ENCODE measurements at places on chromosomes 1 and 21.

DNA sequence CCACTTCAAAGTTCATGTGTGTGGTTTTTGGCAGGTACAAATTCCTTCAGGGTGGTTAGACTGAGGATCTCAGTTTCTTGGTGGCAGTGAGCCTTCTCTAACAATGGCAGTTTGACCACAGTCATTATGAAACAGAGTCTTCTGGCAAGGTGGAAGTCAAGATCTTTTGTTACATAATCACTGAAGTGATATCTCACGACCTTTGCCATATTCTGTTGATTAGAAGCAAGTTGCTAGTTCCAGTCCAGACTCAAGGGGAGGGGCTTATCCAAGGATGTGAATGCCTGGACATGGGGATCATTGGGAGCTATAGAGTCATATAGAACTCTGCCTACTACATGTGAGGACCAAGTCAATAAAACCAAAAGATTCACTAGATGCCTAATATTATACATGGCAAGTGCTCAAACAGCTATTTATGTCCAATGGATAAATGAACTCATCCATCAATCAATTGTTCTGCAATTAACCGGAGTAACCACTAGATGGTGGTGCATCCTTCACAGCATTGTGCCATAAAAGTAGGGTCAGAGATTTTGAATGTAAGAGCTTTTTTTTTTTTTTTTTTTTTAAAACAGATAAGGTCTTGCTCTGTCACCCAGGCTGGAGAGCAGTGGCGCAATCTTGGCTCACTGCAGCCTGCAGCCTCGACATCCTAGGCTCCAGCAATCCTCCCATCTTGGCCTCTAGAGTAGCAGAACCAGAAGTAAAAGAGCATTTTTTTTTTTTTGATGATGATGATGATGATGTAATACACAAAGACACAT, 131.9 kb downstream of the CRB1 start:
- DNase-seq, result no peak

- no peak for DNase-seq
Measured at GRCh38 chr1:239868058-239868832, 223.4 kb upstream of the FMN2 start.

- DNase-seq, result no peak
Measured at GRCh38 chr1:74592580-74593355, 80.4 kb upstream of the LRRC53 start.

DNA sequence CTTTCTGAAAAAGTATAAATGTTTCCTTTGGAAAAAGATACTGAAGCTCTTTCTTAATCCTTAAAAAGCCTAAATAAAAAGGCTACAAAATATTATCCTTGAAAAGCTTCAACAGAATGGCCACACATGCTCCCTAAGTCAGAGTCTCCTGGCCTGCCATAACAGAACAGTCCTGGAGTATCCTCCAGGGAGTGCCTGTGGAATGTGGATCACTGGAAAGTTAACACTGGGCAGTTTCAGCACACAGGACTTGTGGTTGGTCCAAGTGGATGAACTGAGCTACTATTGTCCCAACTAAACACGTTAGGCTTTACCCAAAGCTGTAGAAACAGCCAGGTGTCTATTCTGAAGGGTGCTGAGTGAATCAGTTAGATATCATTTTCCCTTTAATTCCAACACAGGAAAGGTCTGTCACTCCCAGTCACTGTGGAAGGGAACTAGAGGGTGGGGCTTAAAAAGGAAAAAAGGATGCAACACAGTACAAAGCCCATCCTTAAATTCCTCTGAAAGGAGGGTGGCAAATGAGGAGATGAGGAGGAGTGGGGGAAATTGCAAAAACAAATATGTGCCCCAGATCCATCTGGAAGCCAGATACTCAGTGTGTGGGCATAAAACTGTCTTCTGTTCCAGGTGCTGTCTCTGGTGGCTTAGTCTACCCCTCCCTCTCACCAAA, 196.3 kb upstream of the SPAG17 start:
- DNase-seq, result no peak

DNA sequence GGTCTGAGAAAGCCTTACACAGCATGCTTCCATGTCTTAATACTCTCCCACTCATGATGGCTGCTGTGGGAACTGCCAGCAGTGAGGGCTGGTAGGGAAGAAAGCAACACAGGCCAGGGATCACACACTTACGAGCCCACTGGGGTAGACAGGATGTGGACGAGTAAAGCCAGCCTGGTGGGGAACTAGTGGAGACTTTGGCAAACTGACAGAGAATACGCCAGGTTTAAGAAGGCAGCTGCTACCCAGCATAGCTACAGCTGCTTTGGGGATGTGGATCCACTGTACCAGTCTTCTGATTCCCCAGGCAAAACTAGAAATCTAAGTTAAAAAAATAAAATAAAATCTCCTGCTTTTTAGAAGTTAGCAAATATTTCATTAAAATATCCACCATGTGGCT, 664.0 kb downstream of the SMYD3 start:
- no peak for DNase-seq

DNA sequence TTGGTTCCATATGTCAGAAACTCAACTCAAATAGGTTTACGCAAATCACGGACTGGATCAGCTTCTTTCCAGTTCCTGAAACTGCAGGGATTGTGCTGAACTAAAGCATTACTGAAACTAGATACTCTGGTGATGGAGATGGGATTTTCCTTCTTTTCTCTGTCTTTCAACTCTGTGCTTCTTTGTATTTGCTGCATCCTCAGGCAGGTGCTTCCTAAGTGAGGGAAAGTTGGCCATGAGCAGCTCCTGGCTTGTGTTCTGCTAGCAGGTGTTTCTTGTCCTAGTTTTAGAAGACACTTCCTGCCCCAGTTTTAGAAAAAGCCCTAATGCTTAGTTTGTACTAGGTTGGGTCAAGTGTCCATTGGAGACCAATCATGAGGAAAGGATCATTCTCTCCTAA, 86.7 kb upstream of the USP24 start:
- DNase-seq, result no peak

DNA sequence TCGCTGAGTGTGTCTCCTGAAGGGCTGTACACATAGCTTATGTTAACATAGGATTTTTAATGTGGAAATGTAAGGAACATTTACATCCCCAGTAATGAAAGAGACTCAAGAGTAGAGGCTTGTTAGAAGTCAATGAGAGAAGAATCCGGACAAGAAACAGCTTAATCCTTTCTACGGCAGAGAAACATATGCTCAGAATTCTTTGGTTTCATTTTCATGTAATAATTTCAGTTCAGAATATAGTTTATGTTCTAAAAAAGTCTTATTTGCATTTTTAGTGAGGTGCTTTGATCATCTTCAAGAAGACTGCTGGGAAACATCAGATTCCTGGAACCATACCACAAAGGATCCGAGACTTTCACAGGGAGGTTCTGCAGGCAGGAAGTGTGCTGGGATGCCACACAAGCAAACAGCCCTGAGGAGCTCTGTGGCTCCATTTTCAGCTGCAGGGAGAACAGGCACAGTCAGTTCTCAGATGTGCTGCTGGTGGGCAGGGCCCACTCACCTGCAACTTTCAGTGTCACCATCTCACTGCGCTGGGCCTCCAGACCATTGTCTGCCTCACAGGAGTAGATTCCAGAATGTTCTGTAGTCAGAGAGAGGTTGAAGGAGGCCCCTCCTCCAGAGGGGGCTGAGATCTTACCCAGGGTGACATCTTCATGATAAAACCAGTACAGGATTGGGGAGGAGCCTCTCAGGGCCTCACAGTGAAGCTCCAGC, 28.4 kb downstream of the FCRL5 start:
- DNase-seq, result no peak

GRCh38 chr21:41769933-41770332, 3.1 kb upstream of the RIPK4 start:
- no peak for DNase-seq

GRCh38 chr1:193036337-193037047, 22.7 kb downstream of the UCHL5 start:
- no peak for DNase-seq

- DNase-seq, result no peak
Measured at GRCh38 chr1:21267191-21268077, 22.8 kb downstream of the ECE1 start.

DNA sequence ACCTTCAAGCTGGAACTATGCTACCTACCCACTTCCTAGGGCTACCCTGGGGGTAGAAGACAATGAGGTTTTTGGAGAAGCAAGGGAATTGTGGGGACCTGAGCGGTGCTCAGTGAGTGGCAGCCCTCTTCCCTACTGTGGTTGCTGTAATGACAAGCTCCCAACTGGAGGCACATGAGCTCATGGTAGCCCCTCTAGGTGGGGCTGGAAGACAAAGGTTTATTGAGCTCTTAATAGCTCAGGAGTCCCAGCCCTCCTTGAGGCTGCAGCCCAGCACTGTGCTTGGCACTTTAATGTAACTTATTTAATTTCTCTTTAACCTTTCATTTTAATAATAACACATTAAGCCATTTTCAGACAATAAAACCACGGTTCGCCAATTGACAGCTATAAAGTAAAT, 528.9 kb downstream of the OMA1 start:
- DNase-seq, result no peak

GRCh38 chr1:54347955-54348699, 58.1 kb downstream of the SSBP3 start:
- DNase-seq, result no peak

GRCh38 chr21:42263591-42264131, 44.7 kb downstream of the ABCG1 start:
- no peak for DNase-seq

GRCh38 chr1:180173952-180174351, 19.3 kb downstream of the QSOX1 start:
- no peak for DNase-seq

DNA sequence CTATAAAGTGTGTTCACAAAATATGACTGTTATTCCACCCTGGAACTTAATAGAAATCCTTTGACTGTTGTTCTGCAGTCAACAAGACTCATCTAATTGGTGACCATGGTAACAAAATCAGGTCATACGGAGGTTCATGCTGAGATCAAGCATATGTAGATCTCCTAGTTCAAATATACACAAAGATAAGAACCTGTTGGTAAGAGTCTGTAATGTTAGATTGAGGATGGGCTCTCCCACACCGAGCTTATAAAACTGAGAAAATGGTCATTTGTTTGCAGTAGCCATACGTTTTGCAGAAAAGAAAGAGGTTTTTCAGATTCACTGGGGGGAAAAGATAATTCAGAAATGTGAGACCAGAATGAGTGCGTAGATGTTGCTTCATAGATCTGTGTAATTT, 468.1 kb downstream of the RPS6KC1 start:
- no peak for DNase-seq

- DNase-seq, result no peak
Measured at GRCh38 chr1:202088206-202088605, 34.5 kb upstream of the GPR37L1 start.

DNA sequence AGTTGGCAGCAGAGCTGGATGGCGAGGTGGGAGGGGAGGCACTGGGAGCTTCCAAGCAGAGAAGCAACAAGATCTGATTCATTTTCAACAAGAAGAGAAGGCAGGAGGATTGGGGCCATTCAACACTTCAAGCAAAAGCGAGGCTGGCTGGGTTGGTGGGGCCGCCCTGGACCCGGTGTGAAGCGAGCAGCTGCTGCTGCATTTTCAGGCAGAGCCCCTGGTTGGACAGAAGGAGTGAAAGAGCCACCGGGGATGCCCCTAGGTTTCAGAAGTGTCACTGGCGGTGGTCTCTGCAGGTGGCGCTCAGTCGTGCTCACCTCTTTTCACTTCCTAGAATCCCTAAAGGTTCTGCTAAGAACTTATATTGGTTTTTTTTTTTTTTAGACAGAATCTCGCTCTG, 18.0 kb downstream of the SLC2A7 start:
- no peak for DNase-seq

DNA sequence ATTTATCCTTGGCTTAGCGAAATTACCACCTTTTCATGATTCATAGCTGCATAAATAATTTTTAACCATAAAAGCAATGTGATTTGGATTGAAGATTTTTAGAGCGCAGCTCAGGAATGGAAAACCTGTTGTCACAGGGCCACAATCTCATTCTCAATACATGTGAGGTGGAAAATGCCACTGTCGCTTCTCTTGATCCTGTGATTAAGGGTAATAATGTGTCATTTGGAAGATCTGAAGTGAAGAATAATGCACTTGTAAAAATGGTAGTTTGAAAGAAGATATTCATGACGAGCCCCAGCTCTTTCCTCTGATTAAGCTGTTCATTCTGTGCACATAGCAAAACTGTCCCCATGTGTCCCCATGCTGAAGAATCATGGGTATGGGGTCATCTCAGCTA, 230.4 kb downstream of the BACH1 start:
- no peak for DNase-seq

DNA sequence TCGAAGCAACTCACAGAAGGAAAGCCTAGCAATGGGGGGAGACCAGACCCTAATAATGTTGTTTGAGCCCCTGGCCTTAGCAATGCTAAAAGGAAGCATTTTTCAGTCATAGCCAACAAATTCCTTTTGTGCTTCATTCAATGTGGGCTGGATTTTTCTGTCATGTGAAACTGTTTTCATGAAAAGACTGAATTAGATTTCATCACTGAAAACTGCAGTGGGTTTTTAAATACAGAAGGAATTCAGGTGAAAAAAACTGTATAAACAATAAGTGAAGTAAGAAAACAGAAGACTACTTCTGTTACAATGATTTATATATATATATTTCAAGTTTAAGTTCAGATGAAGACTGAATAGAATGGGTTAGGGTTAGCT, 204.8 kb downstream of the SMYD3 start:
- no peak for DNase-seq

DNA sequence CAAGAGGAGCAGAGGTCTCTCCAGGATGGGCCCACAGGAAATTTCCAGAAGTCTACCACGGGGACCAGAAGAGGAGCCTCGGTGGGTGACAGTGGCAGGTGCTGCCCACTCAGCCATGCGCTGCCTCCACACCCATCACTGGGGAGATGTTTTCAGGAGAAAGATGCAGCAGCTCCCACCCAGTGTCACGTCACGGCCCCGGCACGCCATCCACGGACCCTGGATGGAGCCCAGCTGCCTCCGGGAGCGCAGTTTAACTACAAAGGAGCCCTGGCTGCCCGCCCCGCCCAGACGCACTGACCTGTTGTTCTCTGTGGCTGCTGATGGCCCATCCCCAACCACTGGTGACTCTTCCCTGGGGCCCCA, 6.8 kb downstream of the TSPEAR start:
- no peak for DNase-seq

DNA sequence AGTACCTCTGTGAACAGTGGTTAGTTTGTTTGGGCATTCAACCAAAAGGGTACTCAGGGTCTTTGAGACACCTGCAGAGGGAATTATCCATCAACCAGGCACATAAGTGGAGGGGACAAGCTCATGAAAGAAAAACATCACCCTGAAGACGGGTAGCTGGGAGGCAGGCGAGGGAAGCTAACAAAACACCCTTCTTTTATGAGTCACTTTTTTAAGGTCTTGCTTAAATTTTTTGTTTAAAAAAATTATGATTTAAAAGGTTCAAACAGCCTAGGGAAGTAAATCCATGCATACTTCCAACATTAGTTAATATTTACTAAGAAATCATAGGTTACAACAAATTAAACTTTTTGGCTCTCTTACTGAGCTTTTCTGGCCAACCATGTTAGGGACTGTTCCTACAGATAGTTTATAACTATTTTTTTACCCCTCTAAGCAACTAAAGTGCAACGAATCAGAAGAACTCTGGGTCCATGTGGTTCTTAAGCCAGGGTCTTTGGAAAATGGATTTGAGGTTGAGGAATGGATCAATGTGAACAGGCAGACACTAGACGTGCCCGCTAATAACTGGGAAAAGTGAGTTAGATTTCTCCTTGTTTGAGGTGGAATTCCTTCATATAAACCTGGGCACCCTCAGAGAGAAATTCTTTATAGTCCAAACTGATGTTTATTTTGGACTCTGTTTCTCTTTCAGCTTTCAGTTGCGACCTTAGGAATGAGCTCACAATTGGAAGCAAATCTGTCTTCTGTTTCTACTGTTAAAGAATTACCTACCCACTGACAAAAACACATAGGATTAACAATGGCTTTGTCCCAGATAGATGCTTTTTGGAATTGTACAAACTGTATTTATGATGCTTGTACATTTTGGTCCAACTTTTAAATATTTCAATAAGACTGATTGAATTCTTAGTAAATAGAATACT, 123.0 kb downstream of the LYPLAL1 start:
- no peak for DNase-seq

All from effector memory CD4-positive, alpha-beta T cell (primary cell).